ENCODE measurements at places on chromosomes 2 and 18.

GRCh38 chr18:21682371-21683051, 22.1 kb downstream of the ABHD3 start:
- DNase-seq: peak; percentile 23

DNA sequence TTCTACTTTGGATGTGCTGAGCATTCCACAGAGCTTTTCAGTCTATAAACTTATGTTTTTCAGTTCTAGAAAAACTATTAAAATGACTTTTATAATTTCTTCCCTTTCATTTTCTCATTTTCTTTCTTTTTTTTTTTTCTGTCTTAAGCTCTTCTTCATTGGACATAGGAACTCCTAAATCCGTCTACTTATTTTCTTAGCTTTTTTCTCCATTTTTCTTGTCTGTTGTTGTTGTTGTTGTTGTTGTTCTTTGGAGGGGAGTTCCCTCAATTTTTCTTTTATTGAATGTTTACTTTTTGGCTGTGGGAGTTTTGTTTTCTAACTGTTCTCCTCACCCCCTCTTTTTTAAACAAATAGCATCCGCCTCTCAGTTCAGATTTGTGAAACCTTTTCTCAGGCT, 7.9 kb downstream of the SOCS6 start:
- DNase-seq: no peak

DNA sequence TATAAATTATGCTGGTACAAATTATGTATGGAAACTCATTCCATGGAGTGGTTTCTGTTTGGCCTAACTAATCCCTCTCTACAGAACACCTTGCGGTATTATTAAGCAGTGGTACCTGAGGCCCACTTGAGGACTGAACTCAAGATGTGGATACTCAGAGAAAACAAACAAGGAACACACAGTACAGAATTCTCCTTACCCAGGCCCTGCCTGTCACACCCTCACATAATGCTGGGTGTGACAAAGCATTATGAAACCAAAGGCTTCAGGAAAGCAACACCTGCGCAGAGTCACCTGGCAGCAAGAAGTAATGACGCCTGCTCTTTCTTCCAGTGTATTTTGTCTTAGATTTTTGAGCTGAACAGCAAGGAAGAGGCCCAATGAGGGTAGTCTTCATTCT, 264.7 kb downstream of the PAX3 start:
- no peak for DNase-seq

DNA sequence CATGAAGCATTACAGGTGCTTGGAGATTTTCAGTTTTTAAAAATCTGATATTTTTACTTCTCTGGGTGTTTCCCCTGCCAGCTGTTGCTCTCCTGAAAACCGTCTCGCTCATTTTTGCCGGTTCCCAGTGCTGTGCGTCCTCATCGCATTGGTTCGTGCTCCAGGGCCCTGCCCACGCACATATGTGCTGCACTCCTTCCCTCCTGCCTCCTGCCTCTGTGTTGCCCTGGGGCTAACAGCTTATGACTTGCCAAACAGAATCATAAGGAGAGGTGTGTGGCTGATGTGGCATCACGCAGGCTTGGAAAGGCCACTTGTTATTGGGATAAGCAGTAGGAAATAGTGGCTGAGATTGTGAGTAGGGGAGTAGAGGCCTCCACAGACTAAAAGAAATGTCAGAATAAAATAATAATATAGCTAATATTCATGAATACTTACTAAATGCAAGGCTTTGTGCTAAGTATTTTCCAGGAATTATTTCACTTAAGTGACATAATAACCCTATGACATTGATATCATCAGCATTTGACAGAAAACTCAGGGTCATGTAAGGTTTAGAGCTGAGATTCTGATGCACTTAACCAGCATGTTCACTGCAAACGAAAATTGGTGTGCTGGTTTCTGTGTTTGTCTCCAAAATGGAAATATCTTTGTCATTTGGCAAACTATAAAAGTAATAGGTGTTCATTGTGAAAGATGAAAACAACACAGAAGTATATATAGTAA, 53.5 kb downstream of the SLC4A1AP start:
- DNase-seq: no peak

GRCh38 chr2:124211461-124211860, 186.4 kb downstream of the CNTNAP5 start:
- no peak for DNase-seq

DNA sequence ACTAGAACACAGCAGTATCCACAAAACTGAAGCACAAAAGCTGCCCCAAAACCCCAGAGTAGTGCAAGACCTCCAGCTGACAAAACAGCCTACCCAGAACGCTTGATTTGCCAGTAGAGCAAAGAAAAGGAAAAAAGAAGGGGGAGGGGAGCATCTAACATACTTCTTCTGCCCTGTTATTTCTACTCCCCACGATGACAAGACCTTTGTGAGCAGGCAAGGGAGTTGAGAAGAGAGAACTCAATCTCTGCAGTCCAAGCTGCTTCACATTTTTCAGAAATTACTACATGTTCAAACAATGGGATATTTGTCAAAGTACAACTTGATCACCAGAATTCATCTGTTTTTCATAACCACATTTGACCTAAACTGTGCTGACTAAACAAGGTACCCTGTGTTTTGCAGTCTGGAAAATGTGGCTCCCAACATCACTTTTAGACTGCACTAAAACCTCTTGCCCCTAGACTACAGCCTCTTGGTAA, 286.7 kb downstream of the EXOC6B start:
- no peak for DNase-seq

DNA sequence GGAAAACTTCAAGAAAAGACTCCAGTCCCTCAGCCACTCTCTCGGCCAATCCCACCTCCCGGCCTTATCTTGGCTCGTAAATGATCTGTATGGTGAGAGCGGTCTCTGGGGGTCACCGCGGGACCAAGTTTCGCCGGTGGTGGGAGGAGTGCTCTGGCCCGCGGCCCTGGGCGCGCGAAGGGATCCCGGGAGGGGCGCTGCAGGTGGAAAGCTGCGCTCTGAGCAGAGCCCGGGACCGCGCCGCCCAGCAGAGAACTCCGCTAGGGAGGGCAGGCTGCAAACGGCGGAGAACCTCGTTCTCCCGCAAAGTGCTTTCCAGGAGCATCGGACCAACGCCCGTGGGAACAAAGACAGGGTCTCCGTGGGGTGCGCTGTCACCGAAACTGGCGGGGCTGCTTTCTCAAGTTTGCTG, 622 bp downstream of the LRP2 start:
- no peak for DNase-seq

- DNase-seq: no peak
Observed at GRCh38 chr2:67712484-67712883, 315.4 kb downstream of the ETAA1 start.

DNA sequence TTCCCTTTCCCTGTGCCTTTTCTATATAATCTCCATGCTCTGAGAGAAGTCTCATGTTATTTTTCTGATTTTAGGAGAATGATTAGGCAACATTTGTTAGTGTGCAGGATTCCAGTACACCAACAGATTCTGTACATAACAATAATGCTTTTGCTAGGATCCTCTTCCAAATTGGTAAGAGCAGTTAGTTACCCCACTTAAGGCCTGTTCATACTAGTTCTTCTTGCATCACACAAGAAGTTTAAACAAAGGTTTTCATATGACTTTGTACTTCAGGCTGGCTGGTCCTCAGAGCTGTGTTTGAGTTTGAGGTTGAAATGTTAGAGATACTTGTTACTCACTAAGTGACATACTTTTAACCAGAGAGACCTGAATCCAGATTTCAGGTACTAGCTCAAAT, 686.9 kb upstream of the NRXN1 start:
- no peak for DNase-seq

- no peak for DNase-seq
Observed at GRCh38 chr2:154697418-154698252, 860 bp upstream of the KCNJ3 start.

DNA sequence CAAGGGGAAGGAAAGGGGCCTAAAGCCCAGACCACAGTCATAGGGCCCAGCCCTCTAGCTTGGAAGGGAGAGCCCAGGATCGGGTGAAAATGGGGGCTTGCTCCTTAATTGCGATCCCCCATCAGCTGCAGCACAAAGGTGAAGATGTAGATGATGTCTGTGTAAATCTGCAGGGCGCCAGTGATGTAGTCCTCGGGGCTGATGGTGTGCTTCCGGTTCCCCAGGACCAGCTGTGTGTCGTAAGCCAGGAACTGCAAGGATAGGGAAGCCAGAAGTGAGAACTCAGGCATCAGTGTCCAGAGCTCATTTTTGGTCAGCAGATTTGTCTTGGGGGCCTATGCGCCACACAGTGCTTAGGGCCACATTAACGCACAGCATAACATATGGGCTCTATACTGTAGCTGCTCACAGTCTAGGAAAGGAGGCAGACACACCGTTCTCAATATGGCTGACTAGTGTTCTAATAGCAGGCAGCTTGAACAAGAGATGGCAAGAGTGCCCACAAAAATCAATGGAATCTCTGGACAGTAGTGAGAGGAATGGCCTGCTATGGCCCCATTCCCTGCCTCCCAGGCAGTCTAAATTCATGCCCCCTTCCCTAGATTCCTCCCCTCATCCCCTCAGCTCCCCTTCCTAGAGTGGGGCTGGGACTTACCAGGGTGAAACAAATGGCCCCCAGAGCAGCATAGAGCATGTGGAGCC, 5.2 kb downstream of the PNKD start:
- DNase-seq: no peak

GRCh38 chr18:46067438-46068007, 4.5 kb downstream of the PSTPIP2 start:
- DNase-seq: no peak

DNA sequence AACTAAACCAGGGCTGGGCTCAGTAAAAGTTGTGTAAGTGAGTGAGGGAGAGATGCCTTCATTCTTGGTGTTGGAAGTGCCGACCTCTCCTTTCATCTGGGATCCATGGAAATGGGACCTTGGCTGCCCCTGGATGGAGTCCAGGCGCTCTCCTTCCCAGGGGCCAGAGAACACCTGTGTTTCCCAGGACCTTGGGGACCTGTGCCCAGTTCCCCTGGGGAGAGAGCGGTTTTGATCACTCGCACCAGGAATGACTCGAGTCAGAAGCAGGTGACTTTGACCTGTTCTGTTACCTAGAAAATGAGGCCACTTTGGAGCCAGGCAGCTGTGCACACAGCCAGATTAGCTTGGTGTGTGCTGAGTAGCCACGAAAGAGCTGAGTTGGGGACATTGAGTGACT, 97.3 kb downstream of the SH3BP4 start:
- DNase-seq: no peak

GRCh38 chr2:181725476-181725875, 45.2 kb upstream of the NEUROD1 start:
- DNase-seq: no peak

GRCh38 chr2:74834792-74835755, 1.1 kb downstream of the HK2 start:
- peak; percentile 68 for DNase-seq

DNA sequence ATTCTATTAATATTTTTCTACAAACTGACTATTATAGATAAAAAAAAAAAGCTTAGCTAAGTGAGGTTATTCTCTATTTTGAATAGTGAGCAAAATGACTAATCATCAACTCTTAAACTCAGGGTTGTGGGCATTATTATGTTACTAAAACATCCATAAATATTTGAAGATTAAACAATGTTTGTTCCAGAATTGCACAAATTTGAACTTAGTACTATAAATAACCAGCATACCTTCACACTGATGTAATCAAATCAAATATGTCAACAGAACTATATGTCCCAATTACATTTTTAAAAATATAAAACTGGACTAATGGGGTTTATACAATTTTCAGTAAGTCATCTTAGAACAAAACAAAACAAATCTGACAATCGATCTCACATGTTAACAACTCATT, 800.9 kb downstream of the LRP1B start:
- DNase-seq: no peak

DNA sequence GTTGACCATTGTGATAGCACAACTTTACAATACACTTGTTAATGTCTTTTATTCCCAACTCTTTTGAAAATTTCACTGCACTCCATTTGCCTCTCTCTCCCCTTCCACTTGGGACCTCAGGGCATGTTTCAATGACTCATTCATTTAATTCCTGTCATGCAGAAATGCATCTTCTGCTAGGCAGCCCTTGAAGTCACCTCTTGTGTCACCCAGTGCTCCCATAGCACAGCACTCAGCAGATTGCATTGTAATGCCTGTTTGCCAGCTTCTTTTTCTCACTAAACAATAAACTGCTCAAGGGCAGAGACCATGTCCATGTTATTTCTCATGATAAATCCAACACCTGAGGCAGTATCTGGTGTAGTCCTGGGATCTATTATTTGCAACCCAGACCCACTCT, 85.9 kb upstream of the ACSL3 start:
- no peak for DNase-seq

DNA sequence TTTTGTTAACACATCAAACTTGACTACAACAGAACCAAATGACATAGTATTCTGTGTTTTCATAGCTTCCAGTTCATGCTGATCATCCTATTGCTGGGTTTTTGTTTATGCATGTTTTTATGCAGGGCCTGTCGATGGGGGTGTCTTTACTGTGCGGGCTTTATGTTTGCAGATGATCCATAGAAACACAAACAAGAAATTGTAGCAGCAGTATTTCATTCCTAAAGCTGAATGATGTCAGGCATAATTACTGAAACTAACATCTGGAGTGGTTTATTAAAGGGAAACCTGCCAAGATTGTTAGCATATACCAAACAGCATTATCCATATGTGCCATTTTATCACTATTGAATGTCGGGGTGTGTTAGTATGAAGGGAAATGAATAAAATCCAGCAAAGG, 129.7 kb downstream of the PTPRM start:
- no peak for DNase-seq

DNA sequence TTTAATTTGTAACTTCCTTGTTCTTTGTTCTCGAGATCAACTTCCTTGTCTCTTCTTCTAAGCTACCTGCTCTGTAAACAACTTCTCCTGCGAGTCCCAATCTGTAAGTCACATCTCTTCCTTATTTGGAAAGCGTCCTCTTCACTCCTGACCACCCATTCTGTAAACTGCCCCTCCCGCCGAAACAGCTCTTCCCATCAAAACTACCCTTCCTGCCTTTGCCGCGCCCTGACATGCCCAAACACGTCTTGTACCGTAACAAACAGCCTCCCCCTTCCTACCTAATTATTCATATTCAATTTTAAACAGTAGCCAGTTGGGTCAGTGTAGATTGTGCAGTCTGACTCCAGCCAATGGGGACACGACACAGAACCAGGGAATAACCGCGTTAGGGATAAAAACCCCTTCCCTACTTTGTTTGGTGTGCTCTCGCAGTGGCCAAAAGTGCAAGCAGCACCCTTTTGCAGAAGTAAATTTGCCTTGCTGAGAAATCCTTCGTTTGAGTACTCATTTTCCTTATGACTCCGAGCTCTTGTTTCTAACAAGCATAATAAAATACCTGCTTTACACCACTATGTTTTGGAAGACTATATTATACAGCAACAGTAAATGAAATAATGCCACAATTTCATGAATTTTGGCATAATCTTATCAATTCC, 39.8 kb downstream of the PIAS2 start:
- no peak for DNase-seq

- no peak for DNase-seq
Observed at GRCh38 chr2:139394801-139395200, 614.6 kb upstream of the NXPH2 start.
